8988T (cell line): ENCODE measurements at places on chromosomes 1 and 21.

- no peak for DNase-seq
These were observed 6.3 kb downstream of the PIGR start for GRCh38 chr1:206939841-206940587.

DNA sequence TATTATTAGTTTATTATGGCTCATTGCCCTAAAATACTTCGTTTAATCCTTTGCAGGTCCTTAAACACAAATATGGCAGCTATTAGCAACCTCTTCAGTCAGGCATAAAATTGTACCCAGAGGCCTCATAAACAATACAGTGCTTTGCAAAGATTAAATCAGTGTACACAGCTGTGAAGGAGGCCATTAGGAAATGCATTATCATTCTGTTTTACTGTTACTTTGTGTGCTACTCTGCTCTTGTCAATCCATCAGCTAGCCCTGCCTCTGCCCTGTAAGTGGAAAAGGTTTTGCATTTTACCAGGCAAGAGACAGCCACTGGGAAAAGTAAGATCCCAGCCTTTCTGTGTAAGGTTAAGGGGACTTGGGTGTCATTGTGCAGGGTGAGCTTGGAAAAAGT lies 415.7 kb upstream of the DAB1 start:
- DNase-seq, result no peak

GRCh38 chr1:77562596-77563150 lies 119.8 kb downstream of the ZZZ3 start:
- no peak for DNase-seq

DNA sequence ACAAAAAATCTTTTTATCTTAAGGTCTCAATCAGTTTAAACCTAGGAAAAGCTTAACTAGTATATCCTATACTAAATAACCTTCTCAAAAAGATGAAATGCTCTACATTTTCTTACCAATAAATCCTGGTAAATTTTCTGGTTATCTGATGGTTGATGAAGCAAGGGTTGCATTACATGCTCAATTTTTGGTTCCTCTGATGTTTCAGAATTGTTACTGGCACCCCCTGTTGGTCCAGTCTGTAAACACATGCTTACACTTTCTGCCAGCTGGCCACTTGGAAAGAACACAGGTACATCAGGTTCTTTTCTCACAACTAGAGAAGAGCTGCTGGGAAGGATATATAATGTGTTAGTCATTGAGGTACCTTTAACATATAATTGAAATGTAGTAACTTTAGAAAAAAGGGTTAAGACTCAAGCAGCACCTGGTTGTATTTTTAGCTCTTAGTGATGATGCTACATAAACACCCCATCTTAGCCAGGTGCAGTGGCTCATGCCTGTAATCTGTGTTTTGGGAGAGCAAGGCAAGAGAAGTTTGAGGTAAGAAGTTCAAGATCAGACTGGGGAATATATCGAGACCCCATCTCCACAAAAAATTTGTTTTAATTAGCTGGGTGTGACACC lies 30.9 kb upstream of the TAL1 start:
- no peak for DNase-seq

DNA sequence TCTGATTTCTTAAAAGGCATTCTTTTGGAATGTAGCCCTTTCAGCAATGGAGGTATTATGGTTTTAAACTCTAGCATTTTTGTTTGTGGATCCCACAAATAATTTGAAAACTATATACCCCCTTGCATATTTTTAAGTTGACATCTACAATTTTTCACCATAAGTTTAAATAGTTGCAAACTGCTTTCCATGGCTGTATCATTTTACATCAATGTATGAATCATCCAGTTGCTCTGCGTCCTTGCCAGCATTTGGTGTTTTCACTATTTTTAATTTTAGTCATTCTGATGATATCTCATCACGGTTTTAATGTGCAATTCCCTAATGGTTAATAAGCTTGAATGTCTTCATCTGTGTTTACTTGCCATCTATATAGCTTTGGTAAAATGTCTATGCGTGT lies 20.7 kb downstream of the DIPK1A start:
- DNase-seq, result no peak

DNA sequence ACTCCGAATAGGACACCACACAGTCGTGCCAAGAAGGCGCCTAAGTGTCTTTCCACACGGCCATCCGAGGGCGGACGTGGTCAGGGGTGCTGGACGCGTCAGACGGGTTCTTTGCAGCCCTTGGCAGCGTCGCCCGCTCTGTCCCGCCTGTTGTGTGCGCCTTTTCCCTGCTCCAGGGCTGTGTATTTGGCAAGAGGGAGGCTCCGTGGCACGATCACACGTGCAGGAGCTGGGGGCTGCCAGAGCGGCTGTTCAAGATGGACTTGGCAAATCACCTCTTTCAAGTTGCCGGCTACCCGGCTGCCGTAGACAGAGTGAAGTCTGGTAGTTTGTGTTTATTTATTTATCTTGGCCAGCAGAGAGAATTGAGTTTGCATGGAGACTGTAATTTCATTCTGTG lies 31.9 kb downstream of the PRKCZ start:
- DNase-seq, result no peak

DNA sequence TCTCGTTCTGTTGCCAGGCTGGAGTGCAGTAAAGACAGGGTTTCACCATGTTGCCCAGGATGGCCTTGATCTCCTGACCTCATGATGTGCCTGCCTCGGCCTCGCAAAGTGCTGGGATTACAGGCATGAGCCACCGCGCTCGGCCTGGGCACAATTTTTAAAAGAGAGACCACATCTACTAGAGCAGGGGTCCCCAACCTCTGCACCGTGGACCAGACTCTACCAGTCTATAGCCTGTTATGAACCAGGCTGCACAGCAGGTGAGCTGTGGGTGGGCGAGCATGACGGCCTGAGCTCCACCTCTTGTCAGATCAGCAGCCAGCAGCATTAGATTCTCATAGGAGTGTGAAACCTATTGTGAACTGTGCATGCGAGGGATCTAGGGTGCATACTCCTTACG lies 20.8 kb downstream of the TNNT2 start:
- no peak for DNase-seq

DNA sequence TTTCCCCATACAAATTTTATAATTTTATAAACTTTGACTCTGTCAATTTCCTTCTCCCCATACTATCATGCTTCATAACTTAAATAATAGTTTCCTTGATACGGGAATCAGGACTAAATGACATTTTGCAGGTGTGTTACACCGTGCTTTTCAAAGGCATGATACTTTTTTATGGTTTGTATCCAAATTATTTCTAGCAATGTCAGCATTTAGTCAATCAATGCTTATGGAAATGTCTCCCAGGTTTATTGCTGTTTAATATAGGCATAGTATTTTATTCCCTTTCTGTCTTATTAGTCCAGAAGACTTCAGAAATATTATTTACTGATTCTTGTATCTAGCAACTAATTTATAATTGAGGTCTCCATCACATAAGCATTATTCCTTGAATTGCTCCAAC lies 23.4 kb downstream of the DRAM2 start:
- DNase-seq, result no peak

DNA sequence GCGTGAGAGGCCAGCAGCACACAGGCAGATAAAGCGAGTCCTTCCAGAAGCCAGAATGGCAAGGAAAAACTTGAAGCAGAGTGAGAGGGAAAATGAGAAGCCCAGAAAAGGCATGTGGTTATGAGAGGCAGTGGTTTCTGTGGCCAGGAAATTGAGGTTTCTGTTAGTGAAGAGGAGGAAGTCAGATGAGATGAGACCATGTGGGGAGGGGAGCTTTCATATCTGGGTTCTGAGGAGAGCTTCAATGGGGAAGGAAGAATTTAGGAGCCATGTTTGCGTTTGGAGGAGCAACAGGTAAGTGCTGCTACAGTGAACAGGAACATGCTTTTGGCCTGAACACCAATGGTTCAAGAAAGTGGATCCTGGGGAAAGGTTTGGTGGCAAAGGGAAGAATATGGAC lies 6.1 kb upstream of the CD1A start:
- no peak for DNase-seq

DNA sequence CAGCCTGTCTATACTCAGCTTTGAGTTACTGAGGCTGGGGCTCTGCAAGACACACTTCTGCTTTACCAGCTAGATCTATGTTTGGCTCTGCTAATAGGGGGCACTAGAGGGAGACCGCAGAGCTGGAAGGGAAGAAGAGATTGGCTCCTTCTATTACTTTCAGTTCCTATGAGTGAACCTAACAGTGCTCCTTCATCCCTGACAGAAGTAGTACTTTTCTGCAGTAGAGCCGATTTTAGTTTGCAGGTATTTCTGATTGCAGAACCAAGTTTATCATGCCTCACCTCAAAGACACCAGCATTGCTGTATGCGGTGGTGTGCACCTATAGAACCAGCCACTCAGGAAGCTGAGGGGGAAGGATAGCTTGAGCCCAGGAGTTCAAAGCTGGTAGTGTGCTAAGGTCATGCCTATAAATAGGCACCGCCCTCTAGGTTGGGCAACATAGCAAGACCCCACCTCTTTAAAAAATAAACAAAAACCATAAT lies 5.7 kb upstream of the ZDHHC18 start:
- no peak for DNase-seq

- DNase-seq, result no peak
These were observed 246.5 kb downstream of the TOMM20 start for GRCh38 chr1:234881893-234882771.

- no peak for DNase-seq
These were observed 131.3 kb downstream of the PEX14 start for GRCh38 chr1:10606064-10606463.

- DNase-seq, result no peak
These were observed 78.7 kb downstream of the FBXO2 start for GRCh38 chr1:11575553-11575952.

- no peak for DNase-seq
These were observed at the start of gene SH3D21 for GRCh38 chr1:36306210-36306901. Gene SH3D21, plus strand, starts transcription at chr1:36306368. Its CDS starts 53 bp downstream, at chr1:36306421.

GRCh38 chr1:181514298-181515290 lies 31.3 kb downstream of the CACNA1E start:
- no peak for DNase-seq

- no peak for DNase-seq
These were observed 1067.0 kb downstream of the ADGRL2 start for GRCh38 chr1:82867781-82868180.

GRCh38 chr1:12458571-12458970 lies 159.4 kb downstream of the DHRS3 start:
- DNase-seq, result no peak

DNA sequence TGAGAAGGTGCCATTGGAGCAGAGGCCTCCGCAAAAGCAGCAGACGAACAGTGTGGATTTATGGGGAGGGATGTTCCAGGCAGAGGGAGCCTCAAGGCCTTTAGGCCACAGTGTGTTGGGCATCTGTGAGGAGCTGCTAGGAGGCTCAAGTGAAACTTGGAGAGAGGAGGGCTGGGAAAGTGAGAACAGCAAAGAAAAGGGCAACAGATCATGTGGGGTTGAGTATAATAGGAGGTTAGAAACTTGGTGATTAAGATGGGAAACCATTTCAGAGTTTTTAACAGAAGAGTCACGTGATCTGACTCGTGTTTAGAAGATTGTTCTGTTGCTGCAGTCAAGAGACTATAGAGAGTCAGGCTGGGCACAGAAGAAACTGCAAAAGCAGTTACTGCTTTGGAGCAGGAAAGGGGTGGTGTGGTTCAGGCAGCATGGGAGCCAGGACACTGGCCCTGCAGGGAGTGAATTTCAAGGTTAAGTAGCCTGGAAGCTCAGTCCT lies 277.0 kb downstream of the DISC1 start:
- no peak for DNase-seq

- DNase-seq, result no peak
These were observed 1021.6 kb downstream of the NCAM2 start for GRCh38 chr21:22019766-22020165.

GRCh38 chr21:44712203-44713028 lies 1.0 kb upstream of the TSPEAR start:
- DNase-seq, result no peak

DNA sequence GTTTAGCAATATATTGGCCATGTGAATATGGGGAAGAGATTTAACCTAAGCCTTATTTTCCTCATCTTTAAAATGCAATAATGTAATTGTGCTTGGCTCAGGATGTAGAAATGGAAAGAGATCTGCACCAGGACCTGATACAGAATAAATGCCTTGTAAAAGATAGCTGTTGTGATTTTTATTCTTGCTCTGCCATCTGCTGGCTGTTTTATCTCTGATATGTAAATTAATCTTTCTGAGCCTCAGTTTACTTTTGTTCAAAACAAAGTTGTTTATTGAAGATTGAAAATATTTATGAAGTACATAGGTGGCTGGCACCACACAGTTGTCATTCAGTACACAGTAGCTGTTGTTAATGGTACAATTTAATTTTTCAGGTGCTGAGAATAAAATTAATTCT lies 21.9 kb downstream of the ZYG11B start:
- DNase-seq, result no peak

DNA sequence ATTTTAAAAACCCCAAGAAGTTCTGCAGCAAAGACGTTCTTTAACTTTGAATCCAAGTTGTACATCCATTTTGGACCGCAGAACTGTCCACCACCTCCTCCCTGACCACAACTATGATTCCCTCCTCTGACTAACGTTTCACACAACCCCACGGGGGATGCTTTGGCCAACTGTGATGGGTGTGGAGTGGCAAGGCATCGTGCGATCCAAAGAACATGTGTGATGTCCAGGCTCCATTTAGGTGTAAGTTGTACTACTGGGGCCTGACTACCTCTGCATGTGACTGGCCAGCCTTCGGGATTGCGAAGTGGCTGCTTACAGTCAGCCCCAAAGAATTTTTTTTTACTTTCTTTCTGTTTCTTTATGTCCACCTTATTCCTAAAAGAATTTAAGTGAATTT lies 6.7 kb downstream of the KCNJ15 start:
- DNase-seq, result no peak

GRCh38 chr21:29104239-29104708 lies 26.2 kb upstream of the MAP3K7CL start:
- no peak for DNase-seq

GRCh38 chr21:42282715-42283114 lies 32.5 kb downstream of the TFF3 start:
- no peak for DNase-seq

DNA sequence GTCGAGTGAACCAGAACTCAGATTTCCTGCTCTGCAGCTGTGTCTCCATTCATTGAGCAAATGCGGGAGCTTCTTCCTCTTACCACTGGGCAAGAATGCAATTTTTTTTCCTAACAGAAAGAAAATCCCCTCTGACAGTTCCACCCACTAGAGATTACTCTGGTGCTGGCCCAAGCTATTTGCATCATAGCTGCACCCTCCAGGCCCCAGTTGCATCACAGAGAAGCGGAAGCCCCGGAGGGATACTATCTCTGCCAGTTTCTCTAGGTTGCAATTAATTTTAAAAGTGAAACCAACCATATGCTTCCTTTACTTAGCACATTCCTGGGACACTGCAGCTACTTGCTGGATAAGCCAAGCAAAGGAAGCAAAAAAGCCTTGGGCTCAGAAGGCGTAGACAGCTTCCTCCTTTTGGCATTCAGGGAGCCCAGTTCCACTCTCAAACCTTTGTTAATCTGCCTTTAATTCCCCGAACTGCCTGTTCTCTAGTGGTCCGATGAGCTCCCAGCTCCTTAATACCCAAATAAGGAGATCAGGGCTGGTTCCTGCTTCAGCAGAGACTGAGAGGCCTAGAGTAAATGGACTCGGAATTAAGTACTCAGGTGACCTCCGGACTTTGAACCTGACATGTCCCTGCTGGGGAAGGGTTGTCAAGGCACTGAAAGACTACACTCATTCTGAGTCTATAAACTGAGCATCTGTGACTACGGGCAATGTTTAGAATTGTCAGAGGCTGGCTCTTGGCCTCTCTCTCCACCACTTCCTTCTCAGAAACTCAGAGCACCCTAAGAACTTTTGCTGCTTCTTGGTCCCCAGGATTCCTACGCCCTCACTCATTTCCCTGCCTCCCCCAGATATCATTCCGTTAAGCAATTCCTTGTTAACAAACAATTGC lies 72.5 kb upstream of the TNFSF18 start:
- DNase-seq, result no peak
